ENCODE measurements at places on chromosomes 4 and X.
A peak's percentile ranks its signal among the peaks of the same experiment; 100 is the strongest.

GRCh38 chr4:166323250-166323649, 450.2 kb downstream of the TLL1 start:
- DNase-seq = no peak

- no peak for DNase-seq
These were observed 96.3 kb downstream of the ANK2 start for GRCh38 chr4:113145519-113146291.

DNA sequence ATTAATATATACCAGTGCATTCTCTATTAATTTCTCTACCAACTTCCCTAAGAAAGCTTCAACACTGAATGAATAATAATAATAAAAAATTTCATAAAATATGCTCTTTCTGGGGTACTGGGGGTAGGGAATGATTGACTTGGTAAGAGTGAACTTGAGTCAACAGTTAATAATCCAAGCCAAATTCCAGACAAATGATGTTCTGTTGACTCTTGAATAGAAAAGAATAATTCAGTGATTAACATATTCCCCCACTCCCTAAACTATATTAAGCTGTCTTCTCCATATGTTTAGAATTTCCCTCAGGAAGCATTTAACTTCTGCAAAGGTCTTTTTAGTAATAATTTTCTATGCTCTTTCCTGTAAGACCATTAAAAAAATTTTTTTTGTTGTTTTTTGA, 12.3 kb downstream of the PGRMC2 start:
- no peak for DNase-seq

DNA sequence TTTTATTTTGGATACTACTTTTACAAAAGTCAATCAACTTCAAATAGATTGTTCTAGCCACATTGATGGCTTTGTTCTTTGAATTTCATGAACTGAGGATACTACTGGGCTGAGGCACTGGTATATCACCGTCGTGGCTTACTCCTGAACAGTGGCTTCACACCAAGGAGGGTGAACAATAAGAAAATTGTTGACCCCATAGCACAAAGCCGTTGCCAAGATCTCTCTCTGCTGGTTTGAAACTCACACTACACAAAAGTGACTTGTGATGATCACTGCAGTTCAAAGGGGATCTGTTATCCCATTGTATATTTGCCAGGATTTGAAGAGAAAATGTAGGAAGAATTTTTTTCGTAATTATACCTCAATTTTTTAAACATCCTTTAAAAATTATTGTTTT, 119.6 kb downstream of the PDLIM5 start:
- DNase-seq = no peak

DNA sequence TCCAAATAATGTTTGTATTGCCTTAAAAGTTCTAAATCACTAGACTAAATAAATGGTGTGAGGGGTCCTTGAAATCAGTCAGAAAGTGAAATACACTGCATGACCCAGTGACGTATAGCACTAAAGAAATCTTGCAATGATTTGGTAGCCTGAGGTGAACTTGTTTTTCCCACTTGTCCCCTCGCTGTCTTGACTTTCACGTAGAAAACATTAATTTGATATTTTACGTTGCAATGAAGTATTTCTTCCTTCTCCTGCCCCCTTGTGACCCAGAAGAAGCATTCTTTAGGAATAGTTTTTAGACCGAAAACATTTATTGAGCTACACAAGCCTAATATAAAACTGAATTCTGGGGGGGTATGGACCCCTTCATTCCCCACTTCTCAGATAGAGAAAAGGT, 3.7 kb downstream of the KLB start:
- DNase-seq = peak; percentile 27

- DNase-seq = no peak
These were observed 112.1 kb upstream of the NAP1L5 start for GRCh38 chr4:88809576-88810219.

- DNase-seq = no peak
These were observed 177.4 kb upstream of the MAMLD1 start for GRCh38 chrX:150185766-150186165.

GRCh38 chrX:152819266-152819665, 11.3 kb downstream of the CETN2 start:
- no peak for DNase-seq

- DNase-seq = no peak
These were observed 52.9 kb downstream of the PGRMC1 start for GRCh38 chrX:119288890-119289393.

DNA sequence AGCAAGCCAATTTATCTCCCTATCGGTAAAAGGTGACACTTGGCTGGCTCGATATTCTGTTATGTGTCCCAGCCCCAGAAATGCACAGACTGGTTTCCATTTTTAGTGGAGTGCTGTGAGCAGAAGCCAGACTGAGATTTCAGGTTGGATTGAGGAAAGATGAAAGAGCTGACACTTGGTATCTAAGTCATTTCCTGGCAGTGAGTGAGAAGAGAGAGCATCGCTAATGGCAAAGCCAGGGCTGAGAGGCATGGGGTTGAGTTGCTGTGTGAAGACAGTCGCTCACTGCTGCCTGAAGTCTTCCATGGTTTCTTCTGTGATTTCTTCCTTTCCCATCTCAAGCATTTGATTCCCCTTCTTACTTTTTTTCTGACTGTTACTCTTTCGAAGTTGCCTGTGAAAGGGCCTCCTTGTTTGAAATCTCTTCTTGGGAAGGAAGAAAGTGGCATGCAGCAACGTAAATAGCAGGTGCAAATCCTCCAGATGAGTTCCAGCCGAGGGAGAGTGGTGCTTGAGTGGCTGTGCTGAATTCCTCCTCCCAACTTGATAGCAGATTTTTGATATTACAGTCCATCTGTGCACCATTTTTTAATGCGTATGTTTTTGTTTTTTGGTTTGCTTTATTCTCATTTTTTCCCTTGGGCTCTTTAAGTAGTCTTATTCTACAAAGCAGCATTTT, 109.2 kb upstream of the LIMCH1 start:
- no peak for DNase-seq

DNA sequence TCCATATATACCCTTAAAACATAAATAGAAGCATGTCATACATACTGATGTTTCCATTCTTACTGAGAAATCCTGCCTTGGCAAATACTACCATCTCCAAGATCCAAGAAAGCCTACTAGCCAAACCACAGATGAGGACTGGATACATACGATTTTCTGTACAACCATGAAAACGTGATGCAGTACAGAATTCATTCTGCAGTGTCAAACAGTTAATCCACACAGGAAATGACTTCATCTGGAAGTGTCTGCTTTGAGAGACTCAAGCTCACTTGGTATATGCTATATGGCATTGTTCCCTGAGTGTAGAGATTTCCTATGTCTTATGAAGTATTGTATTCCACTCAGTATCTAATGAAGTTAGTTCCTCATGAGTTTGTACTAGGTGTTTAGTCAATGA, 94.3 kb downstream of the CT47B1 start:
- DNase-seq = no peak

- no peak for DNase-seq
These were observed 425.0 kb downstream of the FAT4 start for GRCh38 chr4:125739760-125740159.

- DNase-seq = peak; percentile 51
These were observed 11.8 kb upstream of the PGK1 start for GRCh38 chrX:78092296-78092695.

DNA sequence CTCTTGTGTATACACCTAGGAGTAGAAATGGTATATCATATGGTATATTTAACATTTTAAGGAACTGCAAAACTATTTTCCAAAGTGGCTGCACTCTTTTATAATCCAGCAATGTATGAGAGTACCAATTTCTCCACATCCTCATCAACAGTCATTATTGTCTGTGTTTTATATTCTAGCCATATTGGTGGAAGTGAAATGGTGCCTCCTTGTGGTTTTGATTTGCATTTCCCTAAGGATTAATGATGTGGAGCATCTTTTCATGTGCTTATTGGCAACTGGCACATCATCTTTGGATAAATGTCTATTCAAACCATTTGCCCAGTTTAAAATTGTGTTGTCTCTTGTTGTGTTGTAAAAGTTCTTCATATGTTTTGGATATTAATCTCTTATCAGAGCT, 9.6 kb downstream of the BMP15 start:
- no peak for DNase-seq

GRCh38 chr4:126734465-126734864, 898.3 kb upstream of the INTU start:
- DNase-seq = no peak

- DNase-seq = no peak
These were observed 16.8 kb downstream of the CEP135 start for GRCh38 chr4:55965585-55965984.

DNA sequence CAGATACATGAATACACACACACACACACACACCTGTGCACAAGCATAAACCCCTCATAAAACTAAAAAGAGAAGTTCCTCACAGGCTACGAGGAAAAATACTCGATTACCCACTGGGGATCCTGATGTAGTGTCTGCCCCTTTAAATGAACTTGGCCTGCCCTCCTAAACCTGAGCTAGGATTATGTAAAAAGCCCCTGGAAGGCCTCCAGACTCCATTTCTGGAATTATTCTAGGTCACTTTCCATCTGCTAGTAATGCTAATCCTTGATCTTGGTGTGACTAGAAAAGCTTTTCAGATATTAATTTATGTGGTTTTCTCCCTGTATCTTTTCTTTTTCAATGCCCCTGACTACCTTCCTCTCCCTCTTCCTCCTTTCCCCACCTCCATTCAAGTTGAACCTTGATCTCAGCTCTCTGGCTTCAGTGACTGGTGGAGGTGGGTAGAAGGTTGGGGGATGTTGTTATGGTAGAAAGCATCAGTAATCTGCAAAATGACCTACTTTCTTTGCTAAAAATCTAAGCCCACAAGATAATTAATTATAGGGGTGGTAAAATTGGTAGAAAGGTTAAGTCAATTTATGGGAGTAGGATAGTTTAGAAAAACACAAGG, 25.5 kb upstream of the ZNF330 start:
- DNase-seq = no peak

- DNase-seq = no peak
These were observed 521.6 kb upstream of the SLIT2 start for GRCh38 chr4:19729886-19730651.

DNA sequence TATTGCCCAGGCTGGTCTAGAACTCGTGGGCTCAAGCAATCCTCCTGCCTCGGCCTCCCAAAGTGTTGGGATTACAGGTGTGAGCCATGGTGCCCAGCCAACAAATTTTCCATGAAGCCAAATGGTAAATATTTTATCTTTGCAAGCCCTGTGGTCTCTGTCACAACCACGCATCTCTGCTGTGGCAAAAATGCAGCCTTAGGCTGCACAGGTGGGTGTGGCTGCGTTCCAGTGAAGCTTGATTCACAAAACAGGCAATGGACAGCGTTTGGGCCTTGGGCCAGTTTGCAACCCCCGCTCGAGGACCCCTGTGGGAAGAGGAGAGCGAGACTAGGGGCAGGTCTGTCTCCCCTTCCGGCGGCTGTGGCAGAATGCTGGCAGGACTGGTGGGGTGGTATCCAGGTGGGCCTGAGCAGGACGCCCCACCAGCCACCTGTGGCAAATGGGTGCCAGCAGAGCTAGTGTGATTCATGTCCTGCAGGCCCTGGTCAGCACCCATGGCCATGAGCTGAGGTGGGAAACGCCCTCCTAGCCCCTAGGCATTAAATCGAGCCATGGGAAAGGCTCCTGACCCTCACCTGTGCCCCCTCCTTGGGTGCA, 19.7 kb downstream of the HTRA3 start:
- no peak for DNase-seq

DNA sequence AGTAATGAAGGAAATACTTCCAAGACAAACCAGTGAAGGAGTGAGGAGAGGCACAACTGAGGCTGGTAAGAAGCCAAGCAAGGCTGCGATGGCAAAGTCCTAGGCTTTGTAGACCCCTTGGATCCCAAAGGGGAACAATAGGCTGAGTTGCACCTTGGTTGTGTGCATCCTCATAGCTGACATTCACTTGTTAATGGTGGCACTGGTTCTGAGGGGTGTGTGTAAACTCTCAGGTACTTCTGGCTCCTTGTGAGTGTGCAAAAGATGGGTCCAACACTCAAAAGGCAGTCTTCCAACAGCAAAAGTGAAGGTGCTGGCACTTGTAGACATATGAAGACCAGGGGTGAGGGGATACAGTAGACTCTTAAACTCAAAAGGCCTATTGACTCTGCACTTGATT, 60.5 kb downstream of the CCNG2 start:
- DNase-seq = no peak

- DNase-seq = no peak
These were observed 21.6 kb downstream of the SETD7 start for GRCh38 chr4:139534287-139534950.

- DNase-seq = peak; percentile 10
These were observed 1.6 kb downstream of the PCDH10 start for GRCh38 chr4:133150486-133151340.

- no peak for DNase-seq
These were observed 134.7 kb upstream of the FAM9C start for GRCh38 chrX:13179100-13179499.

DNA sequence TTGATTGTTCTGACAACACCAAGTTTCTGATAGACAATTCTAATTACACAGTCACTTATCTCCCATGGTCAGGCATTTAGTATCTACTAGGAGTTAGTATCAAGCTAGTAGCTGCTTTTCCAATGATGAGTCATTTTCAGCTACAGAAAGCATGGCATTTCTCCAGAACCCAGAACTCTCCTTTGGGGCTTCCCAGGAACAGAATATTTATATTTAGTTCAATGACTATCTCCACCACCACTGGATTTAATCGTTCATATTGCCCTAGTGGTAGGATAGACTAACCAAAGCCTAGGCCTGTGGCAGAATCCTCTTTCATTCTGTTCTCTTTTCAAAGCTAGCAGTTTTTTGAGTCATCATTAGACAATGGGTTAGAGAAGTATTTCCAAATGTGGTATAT, 569.4 kb downstream of the GABRG1 start:
- no peak for DNase-seq

DNA sequence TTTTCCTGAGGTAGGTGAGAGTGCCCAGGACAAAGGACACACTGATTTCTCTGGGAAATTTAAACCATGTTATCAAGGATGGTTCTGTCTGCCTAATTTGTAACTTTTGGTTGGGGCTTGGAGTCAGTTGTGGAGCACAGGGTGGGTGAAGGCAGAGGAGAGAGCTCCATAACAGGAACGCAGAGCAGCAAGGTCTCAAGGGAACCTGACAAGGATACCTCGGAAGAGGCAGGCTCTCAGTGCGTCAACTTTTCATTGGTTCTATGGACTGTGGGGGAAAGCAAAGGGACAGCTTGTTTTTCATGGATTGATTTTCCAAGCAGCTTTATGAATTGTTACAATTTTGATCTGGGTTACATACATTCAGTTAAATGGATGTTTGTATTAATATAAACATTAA, 110.4 kb downstream of the SLIT2 start:
- DNase-seq = no peak

Measured in HTR-8/SVneo (cell line).